ENCODE measurements at places on chromosomes 11 and 22.

DNA sequence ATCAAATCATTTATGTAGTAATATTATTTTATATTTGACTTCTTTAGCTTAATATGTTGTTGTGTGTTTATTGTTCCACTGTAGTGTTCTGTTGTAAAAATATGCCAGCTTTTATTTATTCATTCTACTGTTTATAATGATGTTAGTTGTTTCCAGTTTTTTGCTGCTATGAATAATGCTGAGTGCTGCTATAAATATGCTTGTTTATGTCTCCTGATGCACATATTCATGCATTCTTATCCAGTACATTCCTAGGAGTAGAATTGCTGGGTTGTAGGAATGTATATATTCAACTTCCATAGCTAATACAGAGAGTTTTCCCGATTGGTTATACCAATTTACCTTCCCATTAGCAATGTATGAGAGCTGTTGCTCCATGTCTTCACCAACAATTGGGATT, 33.5 kb upstream of the RAB30 start:
- no peak for DNase-seq

DNA sequence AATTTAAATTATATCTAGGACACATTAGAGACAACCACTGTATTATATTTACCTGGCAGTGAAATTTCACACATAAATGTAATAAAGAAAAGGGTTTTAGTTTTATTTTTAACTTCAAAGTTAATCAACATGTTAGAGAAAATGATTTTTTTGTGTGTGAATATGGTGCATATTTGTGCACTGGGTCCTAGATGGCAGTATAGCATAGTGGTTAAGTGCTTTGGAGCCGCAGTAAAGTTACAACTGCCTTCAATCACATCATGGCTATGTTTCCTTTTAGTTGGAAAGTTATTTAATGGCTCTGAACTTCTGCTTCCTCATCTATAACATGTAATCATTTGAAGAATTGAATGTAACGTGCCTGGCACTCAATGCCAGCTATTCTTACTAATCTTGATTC, 108.9 kb upstream of the DDI1 start:
- DNase-seq: no peak

- DNase-seq: no peak
Measured at GRCh38 chr11:128021349-128022006, 565.9 kb downstream of the ETS1 start.

- DNase-seq: no peak
Measured at GRCh38 chr22:48976556-48977535, 850.8 kb downstream of the BRD1 start.

DNA sequence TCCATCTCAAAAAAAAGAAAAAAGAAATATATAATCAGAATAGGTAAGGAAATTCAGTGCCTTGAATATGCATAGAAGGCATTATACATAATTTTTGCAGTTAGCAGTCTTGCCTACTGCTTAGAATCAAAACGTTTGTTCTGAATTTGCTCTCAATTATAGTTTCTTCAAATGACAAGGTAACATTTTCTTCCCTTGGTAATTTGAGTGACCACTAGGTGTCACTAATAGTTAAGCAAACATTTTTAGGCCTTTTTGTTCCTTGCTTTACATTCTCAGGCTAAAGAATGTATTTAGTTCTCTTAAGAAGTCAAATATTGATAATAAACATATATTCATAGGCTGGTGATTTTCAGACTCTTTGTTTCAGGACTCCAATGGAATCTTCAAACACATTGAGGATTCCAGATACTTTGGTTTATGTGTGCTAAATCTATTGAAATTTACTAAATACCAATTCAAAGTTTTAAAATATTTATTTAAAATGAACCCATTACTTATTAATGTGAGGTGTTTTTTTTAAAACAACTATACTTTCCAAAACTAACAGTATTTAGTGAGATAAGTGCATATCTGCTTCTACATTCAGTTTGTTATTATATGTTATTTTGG, 55.0 kb upstream of the DEPDC7 start:
- DNase-seq: no peak

GRCh38 chr11:8586805-8587204, 7.2 kb downstream of the STK33 start:
- no peak for DNase-seq

DNA sequence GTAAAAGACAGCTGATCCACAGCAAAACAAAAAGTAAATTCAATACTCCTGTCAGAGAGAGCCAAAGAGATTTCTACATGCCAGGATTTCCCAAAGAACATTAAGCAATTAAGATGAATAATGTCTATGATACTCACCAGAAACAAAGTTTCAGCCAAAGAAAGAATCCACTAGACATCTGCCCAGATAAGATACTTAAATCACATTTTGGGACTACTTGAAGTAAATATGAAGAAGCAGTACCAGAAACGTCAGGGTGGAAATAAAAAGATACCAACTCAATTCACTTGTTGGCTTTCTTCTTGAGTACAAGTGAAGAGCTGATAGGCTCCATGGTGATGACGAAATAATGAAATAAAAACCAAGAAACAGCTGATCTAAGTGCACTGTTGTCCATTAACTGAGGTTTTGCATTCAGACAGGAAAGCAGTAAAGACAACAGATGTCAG, 31.6 kb upstream of the ARHGAP32 start:
- no peak for DNase-seq

GRCh38 chr22:42630211-42630610, 10.2 kb downstream of the ATP5MGL start:
- no peak for DNase-seq

DNA sequence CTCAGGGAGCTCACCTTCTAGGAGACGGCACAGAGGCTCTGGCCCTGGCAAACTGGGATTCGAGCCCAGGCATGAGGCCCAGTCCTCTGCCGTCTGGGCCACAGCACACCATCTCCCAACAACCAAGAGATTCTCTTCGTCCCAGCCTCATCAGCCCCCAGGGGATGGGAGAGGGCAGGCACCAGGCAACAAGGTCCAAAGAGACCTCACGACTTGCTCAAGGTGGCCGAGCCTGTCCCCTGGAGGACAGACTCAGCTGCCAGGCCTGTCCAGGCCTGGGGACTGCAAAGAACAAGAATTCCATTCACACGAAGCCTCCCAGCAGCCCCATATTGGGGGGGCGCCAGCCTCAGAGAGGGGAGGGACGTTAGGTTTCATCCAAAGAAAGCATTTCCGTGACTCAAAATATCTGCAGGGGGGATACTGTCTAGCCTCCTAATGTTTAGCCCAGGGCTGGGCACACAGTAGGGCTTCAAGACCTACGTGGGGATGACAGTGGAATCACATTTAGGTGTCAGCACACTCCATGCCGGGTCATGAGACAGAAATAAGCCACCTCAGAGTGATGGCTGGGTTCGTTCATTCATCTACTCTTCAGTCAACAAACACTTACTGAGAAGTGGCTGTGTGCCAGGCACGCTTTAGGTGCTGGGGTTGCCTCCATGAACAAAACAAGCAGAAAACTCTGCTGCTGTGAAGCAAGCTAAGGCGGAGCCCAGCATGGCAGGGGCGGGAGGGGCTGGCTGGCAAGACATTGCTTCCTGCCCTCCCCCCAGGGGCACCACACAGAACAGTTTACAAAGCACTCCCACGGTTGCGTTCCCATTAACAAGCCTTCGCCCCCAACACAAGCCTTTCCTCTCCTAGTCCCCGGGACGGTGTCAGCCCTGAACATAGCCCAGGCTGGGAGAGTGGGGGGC, 1.2 kb downstream of the CARNS1 start:
- peak; percentile 92 for DNase-seq

GRCh38 chr11:4095509-4096230, 1.1 kb downstream of the RRM1 start:
- DNase-seq: no peak

- no peak for DNase-seq
Measured at GRCh38 chr11:7537265-7537664, 23.5 kb downstream of the PPFIBP2 start.

DNA sequence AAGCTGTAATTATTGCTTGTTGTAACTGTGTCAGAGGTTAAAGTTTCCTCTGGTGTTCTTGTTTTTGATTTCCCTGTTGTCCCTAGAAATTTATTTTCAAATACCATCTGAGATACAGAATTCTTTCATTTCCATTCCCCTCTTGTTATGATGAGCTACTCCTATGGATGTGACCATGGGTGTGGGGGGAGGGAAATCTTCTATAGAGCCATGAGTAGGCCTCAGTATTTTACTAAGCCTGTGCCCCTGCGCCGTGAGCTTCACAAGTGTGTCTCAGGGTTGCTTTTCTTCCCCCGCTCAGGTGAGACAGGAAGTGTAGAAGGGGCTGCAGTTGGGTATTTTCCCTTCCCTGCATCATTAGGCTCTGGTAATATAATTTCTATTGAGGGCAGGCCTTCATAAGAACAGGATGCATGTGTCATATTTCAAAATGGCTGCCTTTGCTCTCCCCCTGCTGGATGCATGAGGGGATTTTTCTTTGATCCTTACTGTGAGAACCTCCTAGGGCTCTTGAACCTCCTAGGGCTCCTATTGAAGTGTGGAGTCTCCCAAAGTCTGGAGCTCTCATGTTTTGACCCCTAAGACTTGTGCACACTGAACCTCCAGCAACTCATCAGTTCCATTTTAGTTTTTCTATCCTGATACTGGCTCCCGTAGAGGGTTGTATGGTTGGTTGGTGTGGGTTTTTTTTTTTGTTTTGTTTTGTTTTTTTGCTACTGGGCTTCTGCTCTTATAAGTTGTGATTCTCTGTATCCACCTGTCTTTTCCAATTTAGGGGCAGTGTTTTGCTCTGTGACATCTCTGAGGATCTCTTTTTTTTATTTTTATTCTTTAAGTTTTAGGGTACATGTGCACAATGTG, 658.2 kb downstream of the NTM start:
- no peak for DNase-seq

GRCh38 chr11:47360341-47360740, 7.8 kb upstream of the MYBPC3 start:
- no peak for DNase-seq

DNA sequence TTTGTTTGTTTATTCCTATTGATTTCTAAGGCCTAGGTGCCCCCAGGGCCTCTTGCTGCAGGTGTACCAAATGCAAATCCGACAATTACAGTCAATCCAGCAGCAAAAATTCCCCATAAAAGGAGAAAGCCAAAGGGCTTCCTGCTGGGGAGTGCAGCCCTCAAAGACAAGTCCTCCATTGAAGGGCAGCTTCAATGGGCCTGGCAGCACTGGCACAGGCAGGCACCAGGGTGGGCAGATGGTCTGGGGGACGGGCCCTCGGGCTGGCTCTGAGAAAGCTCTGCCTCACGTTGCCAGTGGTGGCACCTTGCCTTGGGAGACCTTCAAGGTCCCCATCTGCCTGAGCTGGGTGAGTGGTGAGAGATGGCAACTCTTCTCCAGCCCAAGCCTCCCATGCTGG, 128.0 kb downstream of the DSCAML1 start:
- no peak for DNase-seq

- no peak for DNase-seq
Measured at GRCh38 chr22:49347376-49347775, 480.3 kb downstream of the BRD1 start.

GRCh38 chr22:26922806-26923205, 265.4 kb downstream of the MIAT start:
- no peak for DNase-seq

GRCh38 chr11:87726506-87726905, 448.7 kb downstream of the RAB38 start:
- no peak for DNase-seq

DNA sequence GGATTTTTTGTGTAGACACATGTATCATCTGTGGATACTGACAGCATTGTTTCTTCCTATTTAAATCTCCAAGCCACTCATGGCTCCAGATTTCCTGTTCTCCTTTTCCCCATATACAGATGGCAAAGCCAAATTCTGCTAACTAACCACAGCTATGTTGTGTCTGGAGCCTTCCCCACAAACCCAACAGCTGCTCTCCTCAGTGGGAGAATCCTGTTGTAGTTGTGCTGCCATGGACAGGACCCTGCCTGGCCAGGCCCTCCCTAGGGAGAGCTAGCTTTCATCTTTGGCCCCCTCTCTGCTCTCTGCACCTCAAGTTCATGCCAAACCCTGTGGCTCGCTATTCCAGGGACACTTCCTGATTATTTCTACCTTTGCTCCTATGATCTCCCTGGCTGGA, 106.4 kb upstream of the CCDC90B start:
- no peak for DNase-seq

GRCh38 chr22:47219789-47220188, 457.3 kb downstream of the TBC1D22A start:
- no peak for DNase-seq

- peak; percentile 46 for DNase-seq
Measured at GRCh38 chr22:17087498-17088131, 2.8 kb downstream of the IL17RA start.

DNA sequence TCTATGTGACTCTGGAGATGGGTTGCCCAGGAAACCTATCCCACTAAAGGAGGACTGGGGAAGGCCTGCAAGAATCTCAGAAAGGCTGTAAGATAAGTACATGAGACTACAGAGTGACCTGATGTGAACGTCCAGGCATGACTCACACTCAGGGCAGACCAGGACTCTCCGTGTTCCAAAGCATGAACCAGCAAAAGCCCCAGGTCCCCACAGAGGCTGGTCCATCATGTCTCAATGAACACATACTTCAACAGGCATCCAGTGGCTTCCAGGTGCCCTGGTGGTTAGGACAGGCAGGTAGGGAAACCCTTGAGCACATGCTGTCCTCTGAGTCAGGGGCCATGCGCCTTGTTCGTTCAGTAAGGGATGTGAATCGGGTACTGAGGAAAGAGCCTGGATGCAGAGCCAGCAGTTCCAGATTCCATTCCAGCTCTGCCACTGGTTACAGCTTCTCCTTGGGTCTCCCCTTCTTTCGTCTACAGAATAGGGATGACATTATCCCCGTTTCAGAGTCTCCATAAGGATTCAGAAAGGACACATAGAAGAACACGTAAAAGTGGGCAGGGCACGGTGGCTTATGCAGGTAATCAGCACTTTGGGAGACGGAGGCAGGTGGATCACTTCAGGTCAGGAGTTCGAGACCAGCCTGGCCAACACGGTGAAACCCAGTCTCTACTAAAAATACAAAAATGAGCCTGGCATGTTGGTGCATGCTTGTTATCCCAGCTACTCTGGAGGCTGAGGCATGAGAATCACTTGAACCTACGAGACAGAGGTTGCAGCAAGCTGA, 129.0 kb upstream of the TEAD1 start:
- DNase-seq: no peak

- DNase-seq: peak; percentile 28
Measured at GRCh38 chr11:67998150-67999045, 5.5 kb downstream of the UNC93B1 start.

DNA sequence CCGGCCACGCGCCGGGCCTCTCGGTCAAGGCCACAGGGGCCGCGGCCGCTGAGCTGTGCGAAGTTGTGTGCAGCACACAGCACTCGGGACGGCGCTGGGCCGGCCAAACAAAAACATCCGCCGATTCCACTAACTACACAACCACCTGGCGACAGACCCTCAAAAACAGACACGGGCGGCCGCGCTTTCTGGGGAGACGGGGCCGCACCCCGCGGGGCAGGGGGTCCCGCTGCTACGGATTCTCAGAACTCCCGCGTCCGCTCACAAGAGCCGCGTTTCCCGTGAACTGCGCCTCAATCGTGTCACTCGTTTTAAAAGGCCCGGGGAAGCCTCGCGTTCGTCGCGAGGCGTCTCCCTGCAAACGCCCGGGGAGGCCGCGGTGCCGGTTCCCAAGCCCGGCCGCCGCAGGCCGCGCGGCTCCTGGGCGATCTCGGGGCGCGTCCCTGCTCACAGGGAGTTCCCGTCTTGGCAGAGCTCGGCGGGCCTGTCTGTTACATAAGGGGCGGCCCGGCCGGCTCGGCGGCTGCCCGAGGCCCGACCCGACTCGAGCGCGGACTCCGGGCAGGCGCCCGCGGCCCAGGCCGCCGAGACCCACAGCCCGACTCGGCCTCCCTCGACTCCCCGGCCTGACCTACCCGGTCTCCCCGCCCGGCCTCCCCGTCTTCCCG, 936 bp downstream of the BRD1 start:
- peak; percentile 37 for DNase-seq

GRCh38 chr22:38564669-38565068, 5.3 kb downstream of the DMC1 start:
- DNase-seq: no peak

All from CD8-positive, alpha-beta T cell (primary cell).